ENCODE measurements at places on chromosomes 7 and 10.

DNA sequence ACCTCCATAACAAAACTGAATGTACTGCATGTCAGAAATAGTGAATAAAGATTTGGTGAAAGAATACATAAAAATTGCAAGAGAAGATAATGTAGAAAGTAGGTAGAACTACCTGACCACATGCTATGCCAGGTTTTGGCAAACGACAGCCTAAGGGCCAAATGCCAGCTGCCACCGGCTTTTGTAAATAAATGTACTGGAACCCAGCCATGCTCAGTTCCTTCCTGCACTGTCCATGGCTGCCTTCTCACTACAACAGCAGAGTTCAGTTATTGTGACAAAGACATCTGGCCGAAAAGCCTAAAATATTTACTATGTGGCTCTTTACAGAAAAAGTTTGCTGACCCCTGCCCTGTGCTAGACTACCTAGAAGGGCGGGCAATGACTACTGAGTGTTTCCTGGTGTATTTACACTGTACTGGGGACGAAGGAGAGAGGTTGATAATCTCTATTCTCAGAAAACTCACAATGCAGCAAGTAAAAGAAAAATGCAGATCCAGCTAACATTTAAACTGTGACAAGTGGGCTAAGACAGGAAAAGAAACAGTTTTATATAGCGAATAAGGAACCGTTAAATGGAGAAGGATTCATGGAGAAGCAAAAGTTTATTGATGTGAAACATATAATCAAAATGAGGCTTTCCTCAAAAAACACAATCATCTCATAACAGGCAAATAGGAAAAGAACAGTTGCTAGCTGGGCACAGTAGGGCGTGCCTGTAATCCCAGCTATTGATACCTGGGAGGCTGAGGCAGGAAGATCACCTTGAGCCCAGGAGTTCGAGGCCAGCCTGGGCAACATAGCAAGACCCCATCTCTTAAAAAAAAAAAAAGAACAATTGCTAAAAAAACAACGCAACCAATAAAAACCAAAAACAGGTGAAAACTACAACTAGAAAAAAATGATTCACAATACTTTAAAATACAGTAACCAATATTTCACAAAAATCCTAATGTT is 13.7 kb downstream of the KIN start:
- DNase-seq = no peak

DNA sequence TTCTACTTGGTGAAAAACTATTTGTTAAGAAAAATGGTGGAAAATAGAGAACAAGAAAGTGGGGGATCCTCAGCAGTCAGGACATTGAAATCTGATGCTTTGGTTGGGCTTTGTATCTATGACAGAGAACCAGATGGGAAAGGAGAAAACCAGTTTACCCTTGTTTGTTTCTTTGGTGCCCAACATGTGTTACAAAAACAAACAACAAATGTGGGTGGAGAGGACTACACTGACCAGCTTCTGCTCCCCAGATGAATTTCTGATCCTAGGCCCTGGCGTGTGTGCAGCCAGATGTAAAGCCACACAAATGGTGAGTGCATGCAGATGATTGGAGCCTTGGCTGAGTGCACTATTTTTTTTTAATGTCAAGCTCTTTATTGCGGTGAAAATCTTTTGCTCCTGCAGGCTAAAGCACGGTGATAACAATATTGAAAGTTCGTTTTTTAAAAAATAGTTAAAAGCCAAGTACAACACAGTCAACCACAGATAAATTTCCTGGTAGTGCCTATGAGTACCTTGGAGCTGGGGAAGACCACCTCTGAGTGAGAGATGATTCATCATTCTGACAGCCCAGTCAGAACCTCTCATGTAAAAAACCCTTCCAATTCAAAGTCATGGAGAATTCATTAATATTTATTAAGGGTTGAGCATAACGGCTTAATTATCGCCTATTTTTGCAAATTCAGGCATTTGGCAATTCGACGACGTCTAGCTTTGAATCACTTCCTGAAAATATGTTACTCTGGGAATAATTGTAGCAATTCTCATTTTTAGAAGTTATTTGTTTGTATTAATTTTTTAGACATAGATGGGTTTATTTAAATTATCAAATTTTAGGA is 163.7 kb downstream of the AGMO start:
- DNase-seq = no peak

- DNase-seq = no peak
These were observed 60.9 kb downstream of the SLC16A9 start for GRCh38 chr10:59648711-59649201.

- no peak for DNase-seq
These were observed 562 bp downstream of the NUB1 start for GRCh38 chr7:151342102-151342646.

DNA sequence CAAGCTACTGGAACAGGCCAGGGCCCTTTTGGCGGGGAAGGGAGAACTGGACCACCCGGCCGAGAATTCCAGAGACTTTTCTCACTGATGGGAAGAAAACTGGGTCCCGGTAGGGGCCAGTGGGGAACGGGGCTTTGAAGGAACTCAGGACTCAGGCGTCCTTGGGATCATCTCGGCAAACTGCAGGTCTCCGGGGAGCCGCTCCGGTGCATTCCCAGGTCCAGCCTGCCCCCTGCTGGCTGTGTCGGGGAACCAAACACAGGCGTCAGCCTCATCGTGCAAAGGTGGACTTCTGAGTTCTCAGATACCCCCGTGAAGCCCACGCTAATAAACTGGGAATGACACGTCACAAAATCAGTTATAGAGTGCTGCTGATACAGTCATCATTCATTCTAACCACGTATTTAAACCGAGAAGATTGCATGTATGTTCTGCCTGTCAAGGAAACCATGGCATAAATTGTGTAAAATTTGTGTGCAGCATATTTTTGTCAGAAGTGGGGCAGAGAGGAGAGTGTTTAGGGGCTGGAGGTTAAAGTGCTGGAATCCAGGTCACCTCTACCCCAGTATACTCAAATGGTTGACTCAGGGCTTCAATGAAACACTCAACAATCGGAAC is 76.1 kb upstream of the CPXM2 start:
- peak; percentile 34 for DNase-seq

- peak; percentile 48 for DNase-seq
These were observed 418.7 kb downstream of the GATA3 start for GRCh38 chr10:8473205-8473604.

GRCh38 chr10:30431435-30431911 is 2.5 kb upstream of the MAP3K8 start:
- DNase-seq = no peak
